ENCODE measurements at places on chromosomes 5 and 9.

- DNase-seq: no peak
Observed at GRCh38 chr5:133081036-133081435, 29.2 kb downstream of the HSPA4 start.

DNA sequence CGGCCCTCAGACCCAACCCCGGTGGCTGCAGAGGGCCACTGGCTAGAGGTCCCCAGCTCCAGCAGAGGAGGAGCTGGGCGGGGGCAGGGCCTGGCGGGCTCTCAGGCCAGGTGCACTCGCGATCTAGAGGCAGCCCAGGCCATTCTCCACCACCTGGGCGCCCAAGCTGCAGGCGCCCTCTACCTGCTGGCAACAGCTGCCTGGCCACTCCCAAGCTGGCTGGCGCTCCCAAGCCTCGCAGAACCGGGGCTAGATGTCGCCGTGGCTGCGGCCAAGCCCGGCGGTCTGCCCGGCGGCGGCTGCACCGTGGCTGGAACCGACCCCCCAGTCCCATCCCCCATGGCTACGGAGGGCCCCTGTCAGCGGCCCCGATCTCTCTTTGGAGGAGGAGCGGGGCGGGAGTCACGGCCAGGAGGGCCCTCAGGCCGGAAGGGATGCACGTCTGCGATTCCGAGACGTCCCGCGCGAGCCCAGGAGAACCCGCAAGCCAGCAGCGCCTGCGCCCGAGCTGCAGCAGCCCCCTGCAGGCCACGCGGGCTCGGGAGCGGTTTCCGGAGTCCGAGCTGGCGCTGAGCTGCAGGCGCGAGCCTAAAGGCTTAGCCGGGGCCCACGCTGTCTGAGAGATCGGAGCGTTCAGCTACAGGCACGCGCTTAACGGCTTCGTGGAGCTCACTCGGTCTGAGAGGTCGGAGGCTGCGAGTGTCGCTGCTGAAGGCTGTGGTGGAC, 44.3 kb upstream of the BICD2 start:
- peak; percentile 72 for DNase-seq

DNA sequence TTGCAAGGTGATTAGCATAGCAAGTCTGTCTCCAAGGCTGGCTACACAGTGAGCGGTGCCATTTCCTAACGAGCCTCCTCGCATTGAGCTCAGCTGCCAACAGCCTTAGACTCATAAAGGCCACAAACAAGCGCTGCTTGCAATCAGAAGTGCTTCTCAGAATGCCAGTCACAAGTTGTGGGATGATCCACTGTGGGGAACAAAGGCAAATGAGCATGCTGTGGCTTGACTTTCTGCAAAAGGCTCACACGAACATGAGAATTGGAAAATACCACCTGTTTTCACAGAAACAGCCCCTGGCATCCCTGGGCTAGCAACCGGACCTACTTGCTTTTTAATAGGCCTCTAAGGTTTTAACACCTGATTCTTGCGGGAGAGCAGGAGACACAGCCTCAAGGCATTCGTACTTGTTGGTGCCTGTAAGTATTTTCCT, 215.5 kb downstream of the FANCC start:
- no peak for DNase-seq

DNA sequence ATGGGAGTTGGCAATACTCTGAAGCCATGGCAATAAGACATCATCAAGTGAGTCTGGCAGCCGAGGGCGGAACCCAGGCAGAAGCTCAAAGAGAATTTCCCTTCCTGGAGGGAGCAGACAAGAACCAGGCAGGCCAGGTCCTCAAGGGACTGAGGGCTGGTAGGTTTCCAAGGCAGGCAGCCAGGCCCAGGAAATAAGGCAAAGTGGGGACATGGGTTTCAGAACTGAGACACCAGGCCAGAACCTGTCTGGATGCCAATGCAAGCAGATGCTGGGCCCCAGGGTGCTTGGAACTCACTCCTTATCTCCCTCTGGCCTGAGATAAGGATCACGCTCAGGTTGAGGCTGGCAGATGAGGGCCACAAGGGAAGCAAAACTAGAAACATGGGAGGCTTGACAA, 8.9 kb downstream of the TSSK1B start:
- DNase-seq: no peak

GRCh38 chr5:5418764-5419163, 3.7 kb upstream of the ICE1 start:
- DNase-seq: no peak
